Hepatocyte (in vitro differentiated cells): ENCODE measurements at places on chromosomes 5 and 9. TPM values are rescaled to one million over a fixed set of nuclear protein-coding genes. Genes with fewer than 3 reads are reported as not detected.
A peak's percentile ranks its signal among the peaks of the same experiment; 100 is the strongest.

- H3K4me1 ChIP-seq = no peaks in the 10 kb centered on the region
- no peak overlapping the region for H3K4me3 ChIP-seq
- H3K27me3 ChIP-seq = no peaks in the 10 kb centered on the region
- no peaks in the 10 kb centered on the region for H3K36me3 ChIP-seq
- DNase-seq = no peak
Observed at GRCh38 chr5:45205403-45205961, 396.7 kb downstream of the MRPS30 start.

DNA sequence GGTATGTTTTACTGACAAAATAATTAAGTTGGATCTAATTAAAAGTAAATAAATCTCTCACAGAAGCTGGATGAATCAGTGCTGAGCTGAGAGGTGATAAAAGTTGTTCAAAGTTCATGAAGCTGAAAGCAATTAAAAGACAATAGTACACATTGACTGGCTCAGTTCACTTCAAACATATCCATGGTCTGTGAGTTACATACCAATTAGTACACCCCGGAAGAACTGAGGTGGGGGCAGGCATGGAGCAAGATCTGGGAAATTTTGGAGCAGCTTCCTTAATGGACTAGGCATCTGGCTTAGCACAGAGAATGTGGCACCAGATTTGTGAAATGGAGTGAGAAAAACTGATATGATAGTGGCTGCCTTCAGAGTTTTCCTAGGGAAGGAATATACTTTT, 152.7 kb downstream of the ATP10B start:
- H3K4me1 ChIP-seq = peaks cover 5% of the 10 kb centered on the region
- DNase-seq = peak; percentile 30
- no peaks in the 10 kb centered on the region for H3K27me3 ChIP-seq
- H3K36me3 ChIP-seq = no peaks in the 10 kb centered on the region
- H3K4me3 ChIP-seq = no peak overlapping the region

DNA sequence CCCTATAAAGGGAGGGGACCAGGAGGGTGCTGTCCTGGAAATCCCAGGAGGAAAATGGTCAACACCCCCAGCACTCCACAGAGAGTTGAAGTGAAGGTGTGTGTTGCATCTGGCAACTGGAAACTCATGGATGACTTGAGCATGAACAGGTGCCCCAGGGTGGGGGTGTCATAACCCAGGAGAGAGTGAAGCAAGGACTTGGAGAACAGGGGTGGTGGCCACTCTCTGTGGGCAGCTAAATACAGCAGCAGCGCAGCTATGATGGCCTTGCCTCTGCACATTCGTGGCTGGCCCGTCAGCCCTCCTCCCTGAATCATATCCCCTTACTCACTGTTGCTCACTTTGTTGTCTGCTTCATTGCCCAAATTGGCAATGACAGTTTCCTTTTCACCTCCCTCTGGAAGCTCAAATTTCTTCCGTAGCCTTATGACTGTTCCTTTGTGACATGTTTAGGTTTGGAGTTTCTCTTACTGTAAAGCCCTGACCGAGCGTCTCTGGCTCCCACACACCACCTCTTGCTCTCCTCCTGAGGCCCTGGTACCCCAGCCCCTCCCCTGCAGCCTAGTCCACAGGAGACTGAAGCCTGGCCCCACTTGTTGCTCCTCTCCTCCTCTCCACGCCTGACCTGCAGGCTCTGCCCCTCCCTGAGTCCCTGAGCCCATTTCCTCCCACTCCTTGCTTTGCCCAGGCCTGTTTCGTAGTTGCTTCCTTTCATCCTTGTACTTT, 185.8 kb downstream of the CD180 start:
- H3K27ac ChIP-seq = peak overlapping the region; percentile 83
- no peaks in the 10 kb centered on the region for H3K36me3 ChIP-seq
- H3K4me1 ChIP-seq = peaks cover 54% of the 10 kb centered on the region
- H3K4me3 ChIP-seq = no peak overlapping the region
- no peak for DNase-seq

DNA sequence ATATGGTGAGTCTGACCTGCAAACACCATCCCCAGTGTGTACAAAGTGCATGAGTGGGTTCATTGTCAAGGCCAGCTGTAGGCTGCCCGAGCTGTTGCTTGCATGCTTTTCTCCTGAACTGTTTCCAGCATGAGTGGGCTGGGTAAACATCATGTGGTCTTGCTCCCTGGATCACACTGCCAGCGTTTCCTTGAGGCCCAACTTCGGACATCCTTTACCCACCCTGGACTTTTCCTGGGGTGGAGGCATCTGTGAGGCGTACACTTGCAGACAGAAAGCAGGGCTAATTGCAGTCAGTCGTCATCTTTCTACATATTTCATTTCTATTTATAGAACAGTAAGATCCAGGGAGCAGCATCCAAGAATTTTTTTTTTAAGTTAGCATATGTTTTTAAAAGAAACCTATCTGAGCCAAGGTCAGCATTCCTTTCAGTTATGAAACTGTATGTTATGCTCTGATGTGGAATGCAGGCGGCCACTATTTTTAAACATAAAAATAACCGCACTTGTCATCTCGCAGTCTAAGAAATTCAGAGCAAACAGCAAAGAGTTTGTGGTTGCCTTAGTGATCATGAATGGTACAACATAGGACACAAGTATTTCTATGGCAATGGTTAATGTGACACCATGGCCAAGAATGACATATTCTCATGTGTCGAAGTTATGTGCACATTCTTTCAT, 106.5 kb upstream of the DMRT1 start:
- H3K4me3 ChIP-seq = no peak overlapping the region
- peak; percentile 56 for DNase-seq
- peaks cover 23% of the 10 kb centered on the region for H3K4me1 ChIP-seq

DNA sequence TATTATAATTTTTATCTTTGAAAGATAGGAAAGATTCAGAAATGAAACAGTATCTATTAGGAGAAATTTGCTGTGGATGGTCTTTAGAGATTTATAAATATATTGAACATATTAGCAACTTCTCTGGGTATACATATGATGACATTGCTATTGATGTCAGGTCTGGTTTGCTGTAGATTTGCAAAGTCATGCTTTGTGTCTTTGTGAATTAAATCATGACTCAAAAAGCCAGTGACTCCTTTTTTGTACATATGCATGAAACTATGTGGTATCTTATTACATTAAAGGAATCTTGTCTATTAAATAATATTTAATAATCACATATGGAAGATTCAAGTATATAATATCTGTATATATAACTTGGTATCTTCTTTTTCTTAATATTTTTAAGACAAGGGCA, 141.9 kb downstream of the ST8SIA4 start:
- no peaks in the 10 kb centered on the region for H3K36me3 ChIP-seq
- H3K4me3 ChIP-seq = no peak overlapping the region
- no peak for DNase-seq
- H3K27ac ChIP-seq = no peak overlapping the region
- H3K27me3 ChIP-seq = no peaks in the 10 kb centered on the region

DNA sequence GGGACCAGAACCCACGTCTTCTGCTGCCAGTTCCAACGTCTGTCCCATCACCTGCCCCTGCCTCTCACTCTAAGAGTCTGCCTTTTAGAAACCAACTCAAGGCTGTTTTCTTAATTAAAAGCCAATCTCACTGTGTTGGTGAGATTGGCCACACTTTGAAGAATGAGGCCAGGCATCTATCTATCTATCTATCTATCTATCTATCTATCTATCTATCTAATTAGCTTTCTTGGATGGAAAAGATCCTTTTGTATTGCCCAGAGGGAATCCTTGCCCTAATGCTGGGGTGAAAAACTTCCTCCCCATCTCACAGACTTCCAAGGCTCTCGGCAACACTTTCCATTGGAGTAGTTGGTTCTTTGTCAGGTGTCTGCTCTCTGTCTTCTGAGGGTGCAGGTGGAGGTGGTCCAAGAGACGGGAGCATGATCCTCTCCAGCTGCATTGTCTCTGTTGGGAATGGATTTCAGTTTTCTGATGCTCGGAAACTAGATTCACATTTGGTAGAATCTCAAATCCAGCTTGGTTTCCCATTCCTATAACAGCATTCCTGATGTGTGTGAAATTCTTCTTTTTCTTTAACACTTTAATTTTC, 57.9 kb downstream of the GALNT12 start:
- H3K27ac ChIP-seq = peak overlapping the region; percentile 50
- H3K27me3 ChIP-seq = no peaks in the 10 kb centered on the region
- H3K36me3 ChIP-seq = no peaks in the 10 kb centered on the region

CCNH gene
- 42.3 and 46.0 TPM in 2 replicates for polyA plus RNA-seq

DOCK8 gene
- 3.0 and 6.5 TPM in 2 replicates for polyA plus RNA-seq

ZBTB34 gene
- 5.3 and 6.1 TPM in 2 replicates for polyA plus RNA-seq
